ENCODE measurements at places on chromosomes 7 and 10.

GRCh38 chr10:118409295-118409694 lies 67.2 kb upstream of the FAM204A start:
- no peak for DNase-seq

DNA sequence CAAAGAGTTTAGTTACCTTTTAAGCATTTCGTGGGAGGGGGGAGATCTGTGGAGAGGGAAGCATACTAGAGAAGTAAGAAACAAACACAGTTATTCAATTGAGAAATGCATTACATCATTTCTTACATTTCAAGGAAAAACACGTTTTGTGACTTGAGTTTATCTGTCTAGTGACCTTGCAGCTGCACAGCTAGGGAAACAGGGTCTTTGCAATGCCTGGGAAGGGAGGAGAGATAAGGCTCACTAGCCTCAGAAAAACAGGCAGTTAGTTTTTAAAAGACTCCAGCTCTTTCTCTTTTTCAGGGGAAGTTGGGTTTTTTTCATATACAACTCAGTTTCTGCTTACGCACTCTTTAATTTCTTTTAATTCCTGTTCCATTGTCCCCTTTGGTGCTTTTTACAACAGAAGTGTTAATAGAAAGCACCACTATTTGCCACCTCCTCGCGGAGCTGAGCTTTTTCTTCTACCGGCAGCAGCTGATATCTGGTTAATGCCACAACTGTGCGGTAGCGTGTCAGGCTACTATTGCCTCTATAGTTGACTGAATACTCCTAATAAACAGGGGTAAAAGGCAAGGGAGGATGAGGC lies 5.6 kb downstream of the CYP3A43 start:
- no peak for DNase-seq

DNA sequence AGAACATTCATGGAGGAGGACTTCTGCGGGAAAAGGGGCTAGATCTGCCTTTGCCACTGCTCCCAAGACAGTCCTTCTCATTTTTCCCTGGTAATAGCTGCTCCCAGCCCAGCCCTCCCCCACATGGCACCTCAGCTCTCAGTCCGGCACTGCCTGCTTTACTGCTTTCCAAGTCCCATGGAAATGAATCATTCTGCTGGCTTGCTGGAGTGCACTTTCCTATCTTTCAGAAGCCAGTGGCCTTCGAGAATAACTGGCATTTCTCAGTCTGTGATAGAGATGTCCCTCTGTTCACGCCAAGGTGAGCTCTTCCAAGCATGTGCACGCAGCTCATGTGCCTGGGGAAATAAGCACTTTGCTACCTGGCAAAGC lies 61.4 kb downstream of the SYPL1 start:
- DNase-seq = no peak

- DNase-seq = no peak
Measured at GRCh38 chr7:128234476-128235026, 6.5 kb upstream of the LEP start.

- DNase-seq = no peak
Measured at GRCh38 chr10:1149793-1150637, 93.8 kb downstream of the WDR37 start.

DNA sequence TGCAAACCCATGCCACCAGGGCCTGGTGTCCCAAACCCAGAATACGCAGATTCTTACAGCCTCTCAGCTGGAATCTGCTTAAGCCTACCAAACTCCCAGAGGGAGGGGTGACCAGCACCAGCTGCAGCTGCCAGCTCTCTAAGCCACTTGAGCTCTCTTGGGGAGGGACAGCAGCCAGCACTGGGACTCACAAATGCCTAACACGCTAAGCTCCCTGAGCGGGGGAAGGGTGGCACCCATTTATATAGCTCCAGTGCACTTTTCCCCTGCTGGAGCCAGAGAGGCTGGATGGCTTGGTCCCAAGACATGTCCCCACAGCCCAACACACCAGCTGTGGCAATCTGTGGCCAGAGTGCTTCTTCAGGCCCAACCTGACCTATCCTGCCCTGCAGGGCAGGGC lies 326.8 kb upstream of the NRG3 start:
- DNase-seq = no peak

GRCh38 chr7:149751043-149751775 lies 22.2 kb downstream of the ZNF467 start:
- DNase-seq = no peak

DNA sequence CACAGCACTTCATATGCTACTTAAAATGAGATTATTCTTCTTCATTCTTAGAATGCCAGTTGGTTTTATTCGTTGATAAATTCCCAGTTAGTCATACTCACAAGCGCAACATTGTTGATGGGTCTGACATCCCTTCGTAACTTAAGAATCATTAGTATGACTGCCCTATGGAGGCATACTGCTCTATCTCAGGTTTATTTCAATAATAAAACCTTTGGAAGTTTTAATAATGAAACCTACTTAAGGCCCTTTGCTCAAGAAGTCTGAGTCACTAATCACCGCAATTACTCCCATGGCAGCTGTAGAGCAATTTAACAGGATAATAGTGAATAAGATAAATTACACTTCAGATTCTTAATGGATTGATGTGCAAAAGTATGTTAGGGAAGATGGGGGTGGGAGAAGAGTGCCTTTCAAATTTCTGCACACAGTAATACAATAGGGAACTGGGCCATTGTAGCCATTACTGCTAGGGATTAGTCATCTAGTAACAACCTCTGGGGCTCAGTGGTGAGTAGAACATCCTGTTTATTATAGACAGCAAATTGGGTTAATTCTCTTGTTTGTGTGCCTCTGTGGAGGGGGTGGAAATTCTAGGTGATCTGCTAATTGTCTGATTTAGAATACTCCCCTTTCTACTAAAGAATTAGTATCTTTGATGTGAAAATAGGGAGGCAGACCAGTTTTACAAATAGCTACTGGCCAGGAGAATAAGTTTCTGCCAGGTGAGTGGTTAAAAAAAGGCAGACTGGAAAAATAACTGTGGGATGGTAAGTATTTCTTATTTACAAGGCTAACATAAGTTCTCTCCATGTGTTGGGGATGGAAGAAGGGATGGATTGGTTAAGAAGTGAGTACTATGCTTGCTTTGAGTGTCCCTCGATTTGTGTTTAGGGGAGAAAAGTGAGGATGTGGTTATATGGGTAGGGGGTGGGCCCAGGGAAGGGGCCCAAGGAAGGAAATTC lies 74.5 kb upstream of the VKORC1L1 start:
- DNase-seq = peak; percentile 30

DNA sequence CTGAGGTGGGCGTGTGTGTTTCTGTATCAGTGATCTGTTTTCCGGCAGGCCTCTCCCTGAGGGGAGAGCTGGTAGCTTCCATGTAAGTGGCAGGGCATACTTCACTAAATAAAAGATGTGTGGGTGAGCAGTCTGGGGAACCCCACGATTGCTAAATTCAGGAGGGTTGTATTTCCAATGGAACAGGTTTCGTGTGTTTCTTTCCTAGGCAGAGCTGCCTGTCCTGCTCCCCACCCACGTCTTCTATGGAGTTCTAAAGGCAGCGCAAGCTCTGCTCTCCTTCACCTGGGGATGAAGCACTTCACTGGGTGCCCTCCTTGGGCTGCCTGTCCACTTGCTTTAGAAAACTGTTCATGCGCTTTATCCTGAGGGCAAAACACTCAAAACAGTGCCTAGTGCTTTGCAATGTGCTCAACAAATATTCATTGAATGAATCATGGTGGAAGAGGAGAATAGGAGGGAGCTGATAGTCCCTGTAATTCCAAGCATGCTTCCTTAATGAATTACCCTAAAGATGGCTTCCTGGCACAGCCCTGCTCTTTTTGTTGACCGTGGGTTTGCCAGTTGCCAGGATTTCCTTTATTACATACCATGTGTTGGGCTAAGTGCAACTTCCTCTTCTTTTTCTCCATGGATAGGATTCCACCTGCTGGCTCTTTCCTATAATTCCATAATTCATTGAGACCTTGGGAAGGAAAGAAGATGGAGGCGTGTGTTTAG lies 50.6 kb upstream of the SRPK2 start:
- peak; percentile 17 for DNase-seq

DNA sequence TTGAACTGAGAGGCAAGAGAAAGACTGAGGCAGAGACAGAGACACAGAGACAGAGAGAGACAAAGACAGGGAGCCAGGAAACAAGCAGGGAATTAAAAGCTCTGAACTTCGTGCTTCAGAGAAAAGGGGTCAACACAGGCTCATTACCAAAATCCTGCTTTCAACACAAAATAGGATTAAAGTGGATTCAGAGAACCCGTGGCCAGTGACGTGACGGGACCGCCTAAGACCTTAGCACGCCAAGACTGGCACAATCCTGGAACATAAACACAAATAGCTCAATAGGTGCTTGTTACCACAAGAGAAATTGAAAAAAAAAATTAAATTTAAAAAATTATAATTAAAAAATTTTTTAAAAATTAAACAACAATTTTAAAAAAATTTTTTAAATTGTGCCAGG lies 21.5 kb downstream of the ASB13 start:
- no peak for DNase-seq

DNA sequence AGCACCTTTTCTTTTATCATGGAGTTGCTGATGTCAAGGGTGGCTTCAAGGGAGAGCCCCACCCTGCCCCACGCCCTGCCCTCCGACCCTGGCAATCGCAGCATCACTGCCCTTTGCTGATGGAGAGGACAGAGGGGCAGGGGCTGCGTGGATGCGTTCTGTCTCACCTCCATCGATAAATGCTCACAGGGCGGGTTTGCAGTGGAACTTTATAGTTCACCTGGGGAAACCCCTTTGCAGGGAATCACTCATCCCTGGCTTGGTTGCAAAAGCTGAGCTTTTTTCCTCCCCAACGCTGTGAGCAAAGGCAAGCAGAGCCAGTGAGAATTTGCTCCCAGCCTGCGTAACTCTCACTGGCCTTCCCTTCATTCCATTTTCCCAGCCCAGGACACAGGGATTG lies 176.8 kb downstream of the WDR37 start:
- no peak for DNase-seq

- DNase-seq = no peak
Measured at GRCh38 chr10:66555061-66555460, 370.8 kb upstream of the LRRTM3 start.

DNA sequence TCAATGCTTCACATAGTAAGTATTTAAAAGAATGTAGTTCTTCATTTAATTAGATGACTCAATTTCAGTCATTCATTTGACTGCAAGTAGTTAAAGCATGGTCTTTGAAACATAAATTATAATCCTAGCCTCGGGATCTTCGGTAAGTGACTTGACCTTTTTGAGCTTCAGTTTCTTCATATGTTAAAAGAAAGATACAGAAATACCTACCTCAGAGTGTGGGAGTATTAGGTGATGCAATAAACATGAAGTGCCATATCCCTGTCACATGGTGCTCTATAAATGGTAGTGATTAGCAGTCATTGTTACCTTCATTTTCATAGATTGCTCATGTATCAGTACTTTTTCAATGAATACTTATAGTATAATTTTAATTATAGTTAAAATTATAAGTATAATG lies 31.2 kb upstream of the UMAD1 start:
- no peak for DNase-seq

DNA sequence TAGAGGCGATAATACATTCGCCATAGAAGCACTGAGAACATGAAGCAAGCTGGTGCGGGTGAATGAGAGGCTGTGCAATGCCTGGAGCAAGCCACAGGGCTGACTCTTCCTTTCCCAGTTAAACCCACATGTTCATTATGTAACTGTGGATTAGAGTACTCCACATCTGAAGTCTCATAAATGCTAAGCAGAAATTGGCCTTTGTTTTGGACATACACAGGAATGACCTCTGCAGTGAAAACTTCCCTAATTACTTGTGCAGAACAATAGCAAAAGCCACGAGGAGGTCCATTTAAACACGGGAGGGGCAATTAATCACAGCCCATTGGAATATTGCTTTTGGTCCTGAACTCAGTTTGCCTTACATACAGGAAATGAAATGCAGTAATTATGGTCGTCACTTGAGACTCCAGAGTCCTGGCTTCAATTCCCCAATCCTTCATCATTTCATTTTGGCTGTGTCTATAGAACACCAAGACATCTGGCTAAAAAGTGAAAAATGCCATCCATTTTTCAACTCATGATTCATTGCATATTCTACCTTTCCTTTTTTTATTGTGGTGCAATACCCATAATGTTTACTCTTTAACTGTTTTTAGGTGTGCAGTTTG lies 78.7 kb upstream of the CXCL12 start:
- DNase-seq = no peak

- no peak for DNase-seq
Measured at GRCh38 chr7:92296880-92297445, 51.2 kb downstream of the ANKIB1 start.

GRCh38 chr7:100401811-100402210 lies 26.7 kb downstream of the ZCWPW1 start:
- DNase-seq = peak; percentile 95

- DNase-seq = no peak
Measured at GRCh38 chr7:44964384-44964830, 14.4 kb downstream of the MYO1G start.

- DNase-seq = no peak
Measured at GRCh38 chr10:110395350-110396283, 90.9 kb upstream of the SMNDC1 start.

DNA sequence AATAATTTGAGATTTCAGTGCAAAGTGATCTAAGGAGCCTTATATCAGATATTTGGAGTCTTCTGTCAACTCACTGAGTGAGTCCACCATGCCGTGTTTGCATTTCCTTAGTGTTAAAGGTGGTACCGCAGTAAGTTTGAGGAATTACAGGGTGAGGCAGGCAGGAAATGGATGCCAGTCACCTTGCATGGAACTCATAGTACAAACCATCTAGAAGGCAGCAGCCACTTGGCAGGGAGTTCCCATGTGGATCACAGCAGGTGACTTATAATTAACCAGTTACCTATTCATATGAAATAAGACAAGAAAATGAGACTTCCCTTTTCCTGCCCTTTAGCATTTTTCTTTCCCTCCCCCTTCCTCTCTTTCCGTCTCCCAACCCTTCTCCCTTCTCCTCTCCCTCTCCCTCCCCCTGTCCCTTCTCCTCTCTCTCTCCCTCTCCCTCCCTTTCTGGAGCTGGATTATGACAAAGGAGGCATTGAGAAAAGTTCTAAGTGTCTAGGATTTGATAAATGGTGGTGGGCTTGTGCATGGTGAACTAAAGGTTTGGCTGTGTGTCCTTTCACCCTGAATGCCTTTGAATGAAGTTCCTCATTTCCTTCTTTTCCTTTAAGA lies 94.1 kb downstream of the LRRC4 start:
- DNase-seq = peak; percentile 77

GRCh38 chr7:23863209-23863787 lies 153.3 kb downstream of the STK31 start:
- peak; percentile 8 for DNase-seq

GRCh38 chr7:35253460-35253709 lies 515 bp downstream of the TBX20 start:
- DNase-seq = no peak

GRCh38 chr10:30357806-30358205 lies 8.7 kb upstream of the MTPAP start:
- DNase-seq = no peak

- DNase-seq = no peak
Measured at GRCh38 chr7:73739387-73739767, 775 bp upstream of the ABHD11 start.
